Spinal cord (tissue), 10 donors: ENCODE measurements at places on chromosomes 7 and 10. TPM values are rescaled to one million over a fixed set of nuclear protein-coding genes. Genes with fewer than 3 reads are reported as not detected.

DNA sequence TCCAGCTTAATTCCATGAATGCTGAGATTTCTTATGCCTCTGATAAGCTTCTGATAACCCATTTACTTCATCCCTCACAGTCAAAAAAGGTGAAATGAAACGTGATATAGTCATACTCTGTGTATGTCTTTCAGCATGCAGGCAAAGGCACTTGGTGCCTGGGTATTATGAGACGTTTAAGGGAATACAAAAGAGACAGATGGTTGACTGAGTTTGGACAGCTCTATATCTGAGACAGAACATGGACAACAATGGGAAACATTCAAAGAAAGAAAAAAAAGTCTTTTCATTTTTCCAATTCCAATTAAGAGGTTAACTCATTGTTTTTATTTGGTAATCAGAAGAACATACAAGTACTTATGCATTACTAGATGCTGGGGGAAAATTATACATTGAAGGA, 96.2 kb downstream of the PPP1R17 start:
- DNase-seq = no peak

DNA sequence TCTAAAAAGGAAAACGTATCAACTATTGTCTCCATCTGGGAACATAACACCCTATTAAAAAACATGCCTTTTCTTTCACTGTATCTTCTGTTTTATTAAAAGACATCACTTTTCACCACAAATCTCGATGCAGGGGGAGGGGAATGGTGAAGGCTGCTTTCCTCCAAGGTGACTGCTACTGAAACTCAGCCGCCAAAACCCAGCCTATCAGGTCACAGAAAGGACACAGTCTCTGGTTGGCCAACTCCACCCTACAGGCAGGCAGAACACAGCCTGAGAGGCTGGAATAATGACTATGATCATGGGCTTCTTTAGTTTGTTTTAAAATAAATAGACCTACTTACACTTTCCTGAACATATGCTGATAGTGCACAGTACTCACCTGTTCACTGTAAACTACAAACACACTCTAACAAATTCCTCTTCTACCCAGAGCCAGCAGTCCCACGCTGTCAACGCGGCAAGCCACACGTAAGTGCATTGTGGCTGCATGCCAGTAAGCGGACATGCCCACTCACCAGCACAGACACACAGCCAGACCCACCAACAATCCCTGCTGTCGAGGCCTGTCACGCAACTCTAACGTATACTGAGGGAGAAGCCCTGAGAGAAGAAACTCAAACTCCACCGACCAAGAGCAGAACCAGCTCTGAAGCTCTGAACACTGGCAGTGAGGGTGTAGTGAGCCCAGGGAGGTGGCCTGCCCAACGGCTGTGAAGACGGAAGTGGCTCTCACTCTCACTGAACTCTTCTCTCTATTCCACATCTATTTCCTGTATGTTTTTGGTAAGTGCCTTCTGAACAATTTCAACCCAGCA, 41.8 kb downstream of the NCAPG2 start:
- DNase-seq = no peak

- no peak for DNase-seq
These were observed 122.2 kb downstream of the MPP7 start for GRCh38 chr10:28180654-28181053.

GRCh38 chr7:142789441-142789840, 18.7 kb downstream of the PRSS2 start:
- no peak for DNase-seq

- DNase-seq = no peak
These were observed 380.7 kb downstream of the DNAJB6 start for GRCh38 chr7:157717211-157718174.

DNA sequence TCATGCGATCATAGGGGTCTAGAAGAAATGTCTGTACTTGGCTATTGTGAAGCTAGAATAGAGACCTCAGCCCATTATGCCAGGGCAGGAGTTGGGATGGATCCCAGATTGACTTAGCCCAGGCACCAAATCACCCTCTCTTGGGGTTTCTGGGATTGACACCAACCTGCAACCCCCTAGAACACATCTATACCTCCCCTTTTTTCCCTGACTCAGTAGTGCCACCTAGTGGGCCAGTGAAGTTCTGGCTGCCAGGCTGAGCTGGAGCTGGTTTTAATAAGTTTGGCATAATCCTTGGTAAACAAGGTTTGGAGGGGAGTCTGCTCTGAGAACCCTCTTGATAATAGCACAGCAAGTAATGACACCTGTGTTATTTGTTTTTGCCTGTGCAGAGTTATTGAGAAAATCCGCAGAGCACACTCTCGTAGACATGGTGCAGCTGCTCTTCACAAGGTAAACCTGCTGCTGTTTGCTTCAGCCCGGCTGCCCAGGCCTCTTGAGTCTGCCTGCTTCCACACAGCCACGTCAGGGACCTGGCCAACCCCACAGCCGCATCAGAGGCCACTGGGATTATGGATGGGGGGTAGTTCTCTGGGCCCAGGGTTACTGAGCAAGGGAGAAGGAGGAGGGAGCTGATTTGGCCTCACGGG, 43.3 kb upstream of the NFKB2 start:
- DNase-seq = peak; percentile 50

DNA sequence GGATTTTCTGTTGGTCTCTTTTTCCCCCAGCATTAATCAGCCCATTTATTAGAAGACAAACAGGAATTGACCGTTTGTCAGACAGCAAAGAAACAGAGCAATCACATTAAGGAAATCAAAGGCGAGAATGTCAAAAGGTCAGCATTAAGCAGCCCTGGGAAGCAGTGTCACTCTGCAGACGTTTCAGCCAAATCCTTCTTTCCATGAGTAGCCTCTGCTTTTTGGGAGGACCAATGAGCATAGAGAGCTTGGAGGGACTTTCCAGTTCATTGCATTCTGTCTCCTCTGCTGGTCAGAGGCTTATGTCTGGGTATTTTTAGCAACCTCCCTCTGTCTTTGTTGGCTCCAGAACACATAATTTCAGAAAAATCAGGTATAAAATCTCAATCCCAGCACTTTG, 481.4 kb downstream of the GALNT17 start:
- DNase-seq = no peak

The PRLHR gene
- total RNA-seq = 0.22 TPM

The SLC18A2 gene
- total RNA-seq = 5.8 TPM

The ATP6V0A4 gene
- 1.3 TPM for total RNA-seq

The SRRT gene
- total RNA-seq = 21.3 TPM

The SOSTDC1 gene
- total RNA-seq = 48.7 TPM

The EPDR1 gene
- total RNA-seq = 62.4 TPM

The LIPA gene
- total RNA-seq = 60.9 TPM
